ENCODE measurements at places on chromosomes 12 and 14.

DNA sequence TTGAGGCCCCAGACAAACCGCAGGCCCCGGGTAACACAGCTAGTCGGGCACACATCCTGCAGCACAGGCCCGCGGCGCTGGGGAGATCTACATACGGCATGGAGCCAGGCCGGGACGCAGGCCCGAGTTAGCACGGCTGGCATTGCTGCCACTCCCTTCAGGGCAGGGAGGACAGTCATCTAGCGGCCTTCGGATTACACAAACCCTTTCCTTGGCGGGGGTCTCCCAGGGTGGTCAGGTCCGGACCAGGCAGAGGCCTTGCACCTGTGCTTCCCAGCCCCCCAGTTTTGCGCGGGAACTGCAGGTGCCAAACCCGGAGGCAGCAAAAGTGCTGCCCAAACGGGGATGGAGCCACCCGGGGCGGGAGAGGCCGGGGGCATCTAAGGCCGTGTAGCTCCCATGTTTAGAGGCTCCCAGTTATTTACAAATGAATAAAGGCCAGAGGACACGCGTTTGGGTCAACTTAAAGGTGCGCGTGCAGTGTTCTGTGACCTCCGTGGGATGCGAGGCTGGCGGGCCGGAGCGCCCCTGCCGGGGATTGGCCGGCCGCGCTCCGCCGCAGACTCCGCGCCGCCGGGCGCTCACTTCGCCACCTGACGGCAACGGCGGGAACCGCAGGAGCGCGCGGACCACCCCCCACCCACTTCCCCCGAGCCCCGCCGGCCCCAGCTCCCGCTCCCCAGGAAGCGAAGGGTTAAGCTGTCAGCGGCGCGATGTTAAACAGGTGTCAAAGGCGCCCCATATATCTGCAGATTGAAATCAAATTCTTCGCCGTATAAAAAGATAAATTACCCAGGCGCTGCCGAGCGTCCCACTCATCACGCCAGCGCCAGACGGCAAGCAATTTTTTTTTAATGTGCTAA, 18.1 kb downstream of the VSX2 start:
- DNase-seq = peak; percentile 11

DNA sequence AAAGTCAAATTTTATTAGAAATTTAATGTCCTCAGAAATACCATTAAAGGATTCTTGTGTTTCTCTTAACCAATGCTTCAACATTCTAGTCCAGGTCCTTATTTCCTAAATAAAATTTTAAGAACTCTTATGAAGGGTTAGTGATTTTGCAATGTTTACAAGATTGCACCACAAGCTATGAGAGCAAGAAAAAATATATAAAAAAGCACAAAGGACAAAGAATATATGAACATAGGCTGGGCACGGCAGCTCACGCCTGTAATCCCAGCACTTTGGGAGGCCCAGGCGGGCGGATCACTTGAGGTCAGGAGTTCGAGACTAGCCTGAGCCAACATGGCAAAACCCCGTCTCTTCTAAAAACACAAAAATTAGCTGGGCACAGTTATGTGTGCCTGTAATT, 7.7 kb downstream of the RACGAP1 start:
- DNase-seq = no peak

GRCh38 chr14:90450151-90450550, 53.3 kb downstream of the CALM1 start:
- no peak for DNase-seq

GRCh38 chr12:15163030-15163976, 57.9 kb downstream of the RERG start:
- DNase-seq = peak; percentile 56

DNA sequence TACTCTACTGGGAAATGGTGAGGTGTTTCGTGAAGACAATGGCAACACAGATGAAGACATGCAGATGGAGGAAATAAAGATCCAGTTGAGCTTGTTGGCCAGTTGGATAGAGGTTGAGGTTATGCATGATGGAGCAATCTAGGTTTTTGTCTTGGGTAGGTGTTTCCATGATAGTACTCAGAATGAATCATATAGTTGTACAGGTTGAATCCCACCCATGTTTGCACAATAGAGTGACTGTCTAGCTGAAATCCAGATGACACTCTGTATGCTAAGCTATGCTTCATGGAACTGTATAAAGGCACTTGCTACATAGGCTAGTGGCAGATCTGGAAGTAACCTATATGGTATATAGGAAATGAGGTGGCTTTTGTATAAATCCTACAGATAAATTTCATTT, 264.9 kb downstream of the NAV3 start:
- DNase-seq = no peak

DNA sequence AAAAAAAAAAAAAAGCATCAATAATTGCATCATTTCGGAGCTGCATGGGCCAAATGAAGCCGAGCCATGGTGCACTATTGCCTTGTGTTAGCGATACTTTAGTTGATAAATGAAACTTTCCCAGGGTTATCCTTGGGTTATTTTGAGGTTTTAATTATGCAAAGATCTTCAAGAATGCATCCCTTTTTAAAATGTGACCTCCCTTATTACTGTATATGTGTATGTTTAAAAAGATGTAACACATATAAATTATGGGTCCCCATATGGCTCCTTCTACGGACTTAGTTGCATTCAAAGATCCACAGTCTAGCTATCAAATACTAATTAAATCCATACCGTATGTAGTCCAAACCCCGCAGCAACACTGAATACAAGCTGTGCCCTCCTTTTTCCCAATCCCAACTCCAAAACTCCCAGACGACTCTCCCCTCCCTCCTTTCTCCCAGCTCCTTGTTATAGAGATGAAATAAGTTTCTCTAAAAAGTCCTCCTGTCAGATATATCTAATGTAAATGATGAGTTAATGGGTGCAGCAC, 129.3 kb upstream of the MAP1LC3B2 start:
- peak; percentile 80 for DNase-seq

DNA sequence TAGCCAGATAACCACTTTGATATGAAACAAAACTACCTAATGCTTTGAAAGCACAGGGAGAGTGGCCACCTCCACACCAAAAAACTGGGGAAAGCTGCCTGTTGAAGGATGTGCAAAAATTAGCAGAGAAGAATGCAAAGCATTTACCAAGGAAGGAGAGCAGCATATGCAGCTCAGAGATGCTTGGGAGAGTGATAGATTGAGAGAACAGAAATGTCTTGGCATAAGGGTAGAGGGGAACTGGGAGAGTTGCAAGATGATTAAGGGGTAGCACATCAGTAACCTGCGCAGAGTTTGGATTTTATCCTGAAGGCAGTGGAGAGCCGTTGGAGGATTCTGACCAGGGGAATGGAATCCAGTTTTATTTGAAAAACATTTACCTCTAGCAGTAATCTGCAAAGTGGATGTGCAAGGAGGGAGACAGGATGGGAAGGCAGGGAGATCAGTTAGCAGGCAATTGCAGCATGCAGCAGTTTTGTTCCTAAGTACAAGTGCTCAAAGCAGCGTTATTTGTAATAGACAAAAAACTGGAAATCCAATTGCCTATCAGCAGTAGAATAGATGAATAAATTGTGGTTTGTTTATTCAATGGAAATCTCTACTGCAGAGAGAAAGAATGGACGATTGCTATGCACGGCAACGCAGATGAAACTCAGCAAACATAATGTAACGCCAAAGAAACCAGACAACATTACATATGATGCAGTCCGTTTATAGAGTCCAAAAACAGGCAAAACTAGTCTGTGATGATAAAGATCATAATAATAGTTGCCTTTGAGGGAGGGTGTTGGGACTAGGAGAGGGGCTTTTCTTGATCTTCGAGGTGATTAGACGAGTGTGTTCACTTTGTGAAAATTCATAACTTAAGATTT, 81.5 kb downstream of the BHLHE41 start:
- DNase-seq = peak; percentile 31

DNA sequence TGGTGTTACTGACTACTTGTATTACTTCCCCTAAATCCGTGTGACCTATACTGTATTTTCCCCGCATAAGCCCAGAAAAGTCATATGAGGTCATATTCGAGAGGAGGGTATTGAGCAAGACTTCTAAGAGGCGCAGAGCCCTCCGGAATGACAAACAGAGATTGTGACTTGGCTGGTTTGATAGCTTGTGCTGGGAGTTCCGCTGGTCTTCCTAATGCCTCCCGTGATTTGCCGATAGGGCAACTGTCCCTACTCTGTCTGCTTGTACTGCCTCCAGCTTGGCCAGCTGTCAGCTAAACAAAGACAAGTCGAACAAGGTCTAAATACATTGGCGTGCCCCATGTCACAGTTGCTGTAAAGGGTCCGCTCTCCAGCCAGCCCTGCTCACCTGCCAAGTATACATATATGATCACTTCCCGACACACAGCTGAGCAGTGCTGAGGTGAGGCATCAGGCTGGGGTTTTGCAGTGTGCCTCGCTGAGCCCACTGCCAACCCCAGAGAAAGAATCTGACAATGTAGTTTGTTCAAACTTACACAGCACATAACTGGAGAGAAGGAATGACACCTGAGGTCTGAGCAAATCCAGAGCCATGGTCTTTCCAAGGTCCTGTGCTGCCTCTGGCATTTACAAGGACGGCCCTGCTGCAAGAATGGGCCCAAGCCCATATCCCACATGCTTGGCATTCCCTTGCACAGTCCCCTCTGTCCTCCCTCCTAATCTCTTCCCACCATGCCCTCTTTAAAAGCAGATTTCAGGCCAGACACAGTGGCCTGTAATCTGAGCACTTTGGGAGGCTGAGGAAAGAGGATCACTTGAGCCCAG, 23.7 kb downstream of the LGMN start:
- DNase-seq = no peak

- DNase-seq = no peak
Observed at GRCh38 chr12:126760092-126760491, 1506.9 kb upstream of the TMEM132C start.

GRCh38 chr14:55599250-55599879, 19.4 kb downstream of the KTN1 start:
- DNase-seq = no peak
